Naive thymus-derived CD4-positive, alpha-beta T cell (primary cell): ENCODE measurements at places on chromosomes 7 and 10. TPM values are rescaled to one million over a fixed set of nuclear protein-coding genes. Genes with fewer than 3 reads are reported as not detected.

Gene SLC18A3
- total RNA-seq: not detected

Gene PRKG1
- not detected for total RNA-seq

Gene CDK1
- total RNA-seq: 0.70 TPM

Gene CNNM1
- 0.24 TPM for total RNA-seq

Gene TMEM225B
- total RNA-seq: 0.94 TPM

Gene CAMK2B
- not detected for total RNA-seq

GRCh38 chr10:120597902-120598301 lies 140.9 kb downstream of the PLPP4 start:
- no peak for DNase-seq
- H3K36me3 ChIP-seq: no peaks in the 10 kb centered on the region
- no peaks in the 10 kb centered on the region for H3K4me1 ChIP-seq

DNA sequence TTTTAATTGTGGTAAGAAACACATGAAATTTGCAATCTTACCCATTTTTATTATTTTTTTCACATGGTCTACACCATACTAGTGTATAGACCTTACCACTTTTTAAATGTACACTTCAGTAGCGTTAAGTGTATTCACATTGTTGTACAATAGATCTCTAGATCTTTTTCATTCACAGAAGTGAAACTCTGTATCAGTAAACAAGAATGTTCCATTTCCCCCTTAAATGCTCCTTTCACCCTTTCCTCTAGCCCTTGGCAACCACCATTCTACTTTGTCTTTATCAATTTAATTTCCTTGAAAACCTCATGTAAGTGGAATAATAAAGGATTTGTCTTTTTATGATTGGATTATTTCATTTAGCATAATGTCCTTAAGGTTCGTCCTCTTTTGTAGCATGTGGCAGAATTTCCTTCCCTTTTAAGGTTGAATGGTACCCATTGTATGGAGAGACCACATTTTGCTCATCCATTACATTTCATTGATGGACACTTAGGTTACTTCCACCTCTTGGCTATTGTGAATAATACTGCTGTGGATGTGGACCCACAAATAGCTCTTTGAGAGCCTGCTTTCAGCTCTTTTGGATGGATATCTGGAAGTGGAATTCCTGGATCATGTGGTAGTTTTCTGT lies 45.7 kb downstream of the SNX10 start:
- DNase-seq: no peak
- H3K4me1 ChIP-seq: no peaks in the 10 kb centered on the region
- no peak overlapping the region for H3K27ac ChIP-seq
- H3K36me3 ChIP-seq: no peaks in the 10 kb centered on the region
- no peak overlapping the region for H3K4me3 ChIP-seq

DNA sequence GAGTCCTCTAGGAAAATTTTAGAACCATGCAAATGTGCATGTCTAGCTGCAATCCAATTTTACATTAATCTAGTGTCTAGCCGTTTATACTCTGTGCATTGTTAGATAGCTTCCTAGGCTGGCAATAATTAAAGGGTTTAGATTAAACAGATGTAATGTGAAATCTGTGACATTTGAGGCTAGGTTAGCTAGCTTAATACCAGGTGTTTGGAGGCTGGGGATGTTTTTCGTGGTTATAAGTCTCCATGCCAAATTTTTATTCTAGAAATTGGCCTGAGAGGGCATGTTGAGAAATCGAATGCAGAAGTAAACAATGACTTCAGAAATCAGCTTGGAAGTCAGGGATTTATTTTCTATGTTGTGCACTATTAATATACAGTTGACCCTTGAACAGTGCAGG lies 94.2 kb downstream of the ST7 start:
- peaks cover 12% of the 10 kb centered on the region for H3K4me1 ChIP-seq
- H3K36me3 ChIP-seq: no peaks in the 10 kb centered on the region
- no peak overlapping the region for H3K4me3 ChIP-seq
- no peaks in the 10 kb centered on the region for H3K27me3 ChIP-seq

DNA sequence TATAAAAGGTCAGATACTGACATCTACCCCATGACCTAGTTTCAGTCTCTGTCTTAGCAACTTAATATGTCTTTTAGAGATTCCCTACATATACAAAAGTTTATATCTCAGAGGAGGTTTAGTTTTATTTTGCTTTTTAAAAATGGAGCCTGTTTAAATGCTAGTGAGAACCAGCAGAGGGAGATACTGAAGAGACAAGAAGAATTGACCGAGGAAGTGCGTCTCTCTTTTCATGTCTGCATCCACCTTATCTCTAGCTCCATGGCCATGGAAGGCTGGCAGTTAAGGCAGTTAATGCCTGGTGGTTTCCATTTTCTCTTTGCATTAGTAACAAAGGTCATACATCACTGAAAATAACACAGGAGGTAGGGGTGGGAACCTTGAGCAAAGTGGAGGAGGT lies 10.7 kb downstream of the SUV39H2 start:
- H3K36me3 ChIP-seq: no peaks in the 10 kb centered on the region
- H3K27me3 ChIP-seq: no peaks in the 10 kb centered on the region
- no peaks in the 10 kb centered on the region for H3K4me1 ChIP-seq
- no peak overlapping the region for H3K27ac ChIP-seq
- DNase-seq: no peak
- H3K4me3 ChIP-seq: no peak overlapping the region
